ENCODE measurements at places on chromosomes 1 and 21. TPM values are rescaled to one million over a fixed set of nuclear protein-coding genes. Genes with fewer than 3 reads are reported as not detected.

Gene MROH7
- 0.17 TPM for total RNA-seq

Gene HPCAL4
- not detected for total RNA-seq

Gene RCAN1
- 45.9 TPM for total RNA-seq

Gene LRRIQ3
- total RNA-seq: 0.56 TPM

Gene TARDBP
- total RNA-seq: 197 TPM

Gene SH2D2A
- not detected for total RNA-seq

Gene WLS
- total RNA-seq: 50.8 TPM

- DNase-seq: no peak
These were observed 320.5 kb downstream of the KCTD3 start for GRCh38 chr1:215887627-215888026.

DNA sequence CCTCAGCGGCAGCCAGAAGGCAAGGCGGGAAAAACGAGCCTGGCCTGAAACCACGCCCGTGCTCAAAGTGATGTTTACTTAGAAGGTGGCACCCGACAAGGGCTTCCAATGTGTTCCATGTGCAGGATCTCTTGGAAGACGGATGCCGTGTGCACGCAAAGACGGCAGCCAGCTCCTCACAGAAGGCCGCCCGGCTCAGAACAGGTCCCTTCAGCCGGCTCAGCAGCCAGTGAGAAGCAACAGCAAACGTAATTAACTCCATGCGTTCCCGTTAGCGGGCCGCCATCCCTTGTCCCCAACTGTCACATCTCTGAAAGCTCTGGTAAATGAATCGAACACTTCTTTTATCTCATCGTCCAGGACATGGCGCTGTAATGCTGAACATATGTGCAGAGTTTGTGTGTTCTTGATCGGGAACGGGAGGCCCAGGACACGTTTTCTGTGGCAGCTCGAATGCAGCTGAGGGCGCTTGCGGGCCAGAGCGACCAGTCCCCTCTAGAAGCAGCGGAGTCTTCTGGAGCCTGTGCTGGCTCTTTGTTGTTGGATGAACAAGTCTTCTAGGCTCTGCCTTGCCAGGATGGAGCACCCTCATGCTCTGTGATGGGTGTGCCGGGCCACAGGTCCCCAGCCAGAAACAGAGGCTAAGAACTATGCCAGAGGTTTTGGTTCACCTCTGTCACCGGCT is 94.6 kb upstream of the ARHGEF16 start:
- DNase-seq: no peak

DNA sequence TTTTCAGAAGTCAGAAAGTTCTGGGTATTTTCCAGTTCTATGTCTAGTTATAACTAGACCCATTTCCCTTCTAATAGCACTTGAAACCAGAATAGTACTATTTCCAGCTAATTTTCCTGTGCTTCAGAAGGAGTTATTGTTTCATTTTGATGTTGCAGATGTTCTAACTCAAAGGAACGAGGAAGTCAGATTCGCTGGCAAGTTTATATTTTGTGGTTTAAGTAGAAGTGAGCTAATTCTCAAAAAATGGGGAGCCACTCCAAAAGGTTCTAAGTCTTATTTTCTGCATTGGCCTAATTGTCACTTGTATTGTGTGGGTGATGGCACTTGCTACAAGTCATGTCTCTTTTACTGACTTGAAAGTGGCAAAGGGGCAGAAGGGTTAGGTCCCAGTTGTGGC is 18.1 kb downstream of the CCDC185 start:
- no peak for DNase-seq

GRCh38 chr1:198908995-198909394 is 270.2 kb downstream of the PTPRC start:
- no peak for DNase-seq

DNA sequence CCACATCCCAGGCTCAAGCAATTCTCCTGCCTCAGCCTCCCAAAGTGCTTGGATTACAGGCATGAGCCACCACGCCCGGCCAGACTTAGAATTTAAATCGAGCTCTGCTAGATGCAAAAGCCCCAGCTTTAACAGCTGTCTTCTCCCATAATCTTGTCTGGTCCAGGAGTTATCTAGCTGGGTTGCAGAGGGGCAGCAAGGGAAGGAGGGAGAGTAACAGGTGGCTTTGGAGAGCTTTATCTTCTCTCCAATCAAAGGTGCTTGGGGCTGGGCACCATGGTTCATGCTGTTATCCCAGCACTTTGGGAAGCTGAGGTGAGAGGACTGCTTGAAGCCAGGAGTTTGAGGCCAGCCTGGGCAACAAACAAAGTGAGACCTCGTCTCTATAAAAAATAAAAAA is 3.9 kb downstream of the RHBG start:
- DNase-seq: no peak

DNA sequence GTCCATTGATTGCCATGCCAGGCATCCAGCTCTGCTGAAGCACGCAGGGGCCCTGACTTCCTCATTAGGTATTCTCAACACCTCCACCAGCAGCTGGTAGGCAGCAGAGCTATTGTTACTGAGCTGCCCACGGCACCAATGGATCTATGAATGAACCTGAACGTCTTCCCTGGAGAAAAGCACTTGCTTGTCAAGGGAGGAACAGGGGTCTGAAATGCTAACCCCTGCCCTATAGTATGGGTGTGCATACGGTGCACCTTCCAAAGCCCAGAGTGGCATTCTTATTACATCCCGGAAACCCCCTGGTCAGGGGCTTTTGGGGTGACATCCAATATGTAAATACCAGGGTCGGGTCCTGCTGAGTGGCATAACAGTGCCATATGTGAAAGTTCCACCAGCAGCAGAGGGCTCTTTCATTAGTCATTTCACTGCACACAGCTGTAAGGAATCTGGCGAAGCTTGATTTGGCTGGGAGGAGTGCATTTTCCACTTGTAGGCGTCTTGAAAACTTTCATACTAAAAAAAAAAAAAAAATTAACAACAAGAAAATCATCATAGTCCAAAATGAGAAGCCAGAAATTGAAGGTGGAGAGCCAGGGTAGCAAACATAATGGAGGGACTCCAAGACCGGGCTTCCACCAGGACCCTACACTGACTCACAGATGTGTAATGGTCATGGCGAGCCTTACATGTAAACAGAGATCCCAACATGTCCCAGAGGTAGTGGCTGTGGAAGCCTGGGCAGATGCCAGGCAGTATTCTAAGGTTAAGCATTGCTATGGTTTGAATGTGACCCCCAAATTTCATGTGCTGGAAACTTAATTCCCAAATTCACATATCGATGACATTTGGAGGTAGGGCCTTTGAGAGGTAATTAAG is 58.8 kb upstream of the PRDX6 start:
- no peak for DNase-seq

- DNase-seq: no peak
These were observed 358.3 kb downstream of the USP25 start for GRCh38 chr21:16088056-16088455.

- DNase-seq: no peak
These were observed 8.7 kb downstream of the TNFRSF14 start for GRCh38 chr1:2564815-2565374.

- no peak for DNase-seq
These were observed 35.4 kb upstream of the DSCAM start for GRCh38 chr21:40882192-40882915.

DNA sequence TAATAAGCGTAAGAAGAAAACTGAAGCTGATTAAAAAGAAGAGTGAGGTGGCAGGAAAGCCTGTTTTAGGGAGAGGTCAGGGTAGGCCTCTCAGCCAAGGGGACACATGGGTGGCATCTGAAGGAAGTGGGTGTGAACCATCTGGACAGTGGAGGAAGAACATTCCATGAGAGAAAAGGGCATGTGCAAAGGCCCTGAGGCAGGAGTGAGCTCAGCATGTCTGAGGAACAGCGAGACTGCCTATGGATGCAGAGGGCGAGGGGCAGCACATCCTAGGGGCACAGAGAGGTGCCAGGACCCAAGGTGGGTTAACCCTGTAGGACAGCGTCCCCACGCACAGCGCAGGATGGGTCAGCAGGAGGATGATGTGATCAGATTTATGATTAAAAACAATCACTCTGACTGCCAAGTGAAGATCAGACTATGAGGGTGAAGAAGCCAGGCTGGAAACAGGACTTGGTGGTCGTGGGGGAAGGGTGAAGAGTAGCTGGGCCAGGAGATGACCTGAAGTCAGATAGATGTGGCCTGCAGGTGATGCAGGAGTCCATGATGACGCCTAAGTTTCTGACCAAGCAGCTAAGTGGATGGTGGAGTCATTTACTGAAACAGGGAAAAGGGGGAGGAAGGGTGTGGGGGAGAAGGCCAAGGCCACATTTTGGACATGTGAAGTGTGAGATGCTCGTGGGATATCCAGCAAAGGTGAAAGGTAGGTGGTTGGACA is 37.9 kb downstream of the PABPC4 start:
- no peak for DNase-seq

DNA sequence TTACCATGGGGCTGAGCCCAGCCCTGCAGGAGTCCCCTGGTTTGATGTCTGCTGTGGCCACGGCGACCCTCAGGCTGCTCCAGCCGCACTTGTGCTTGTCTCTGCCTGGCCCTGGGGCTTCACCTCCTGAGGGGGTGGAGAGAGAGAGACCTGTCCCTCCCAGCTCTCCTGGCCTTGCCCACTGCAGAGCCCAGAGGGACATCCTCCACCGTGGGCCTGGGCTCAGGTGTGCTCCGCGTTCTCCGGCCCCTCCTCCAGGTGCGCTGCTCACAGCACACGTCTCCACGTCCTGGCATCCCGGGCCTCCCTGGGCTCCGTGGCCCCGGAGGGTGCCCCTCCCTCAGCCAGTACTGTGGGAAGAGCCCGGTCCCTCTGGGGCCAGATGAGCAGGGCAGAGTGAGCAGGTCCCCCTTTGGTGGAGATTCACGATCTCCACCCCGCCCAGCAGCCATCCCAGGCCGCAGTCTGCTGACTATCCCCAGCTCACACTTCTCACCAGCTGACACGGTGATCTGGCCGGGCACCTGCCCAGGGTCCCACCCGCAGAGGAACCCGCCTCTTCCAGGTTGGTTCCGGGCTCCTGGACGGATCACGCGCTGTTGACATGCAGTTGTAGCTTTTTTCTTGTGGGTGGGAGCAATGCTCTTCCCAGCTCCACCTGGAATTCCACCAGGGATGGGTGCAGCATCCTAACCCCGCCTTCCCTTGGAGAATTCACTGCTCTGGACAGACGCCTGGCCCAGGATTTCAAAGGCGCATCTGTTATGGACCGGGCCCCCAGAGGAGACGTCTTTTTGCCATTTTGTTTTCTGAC is 41.8 kb upstream of the POFUT2 start:
- DNase-seq: no peak

DNA sequence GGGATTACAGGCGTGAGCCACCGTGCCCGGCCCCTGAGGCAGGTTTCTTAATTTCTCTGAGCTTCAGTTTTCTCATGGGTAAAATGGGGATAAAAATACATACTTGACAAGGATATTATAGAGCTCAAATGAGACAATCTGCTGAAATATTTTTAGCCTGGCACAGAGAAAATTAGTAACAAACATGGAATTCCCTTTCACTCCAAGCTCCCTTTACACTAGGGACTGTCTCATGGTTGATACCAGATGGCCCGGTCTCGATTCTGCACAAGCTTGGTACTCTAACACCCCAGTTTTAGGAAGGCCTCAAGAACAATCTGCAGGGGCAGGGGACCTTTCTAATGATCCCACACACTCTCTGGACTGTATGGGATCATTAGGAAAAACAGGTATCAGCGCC is 671.7 kb downstream of the SMYD3 start:
- no peak for DNase-seq

DNA sequence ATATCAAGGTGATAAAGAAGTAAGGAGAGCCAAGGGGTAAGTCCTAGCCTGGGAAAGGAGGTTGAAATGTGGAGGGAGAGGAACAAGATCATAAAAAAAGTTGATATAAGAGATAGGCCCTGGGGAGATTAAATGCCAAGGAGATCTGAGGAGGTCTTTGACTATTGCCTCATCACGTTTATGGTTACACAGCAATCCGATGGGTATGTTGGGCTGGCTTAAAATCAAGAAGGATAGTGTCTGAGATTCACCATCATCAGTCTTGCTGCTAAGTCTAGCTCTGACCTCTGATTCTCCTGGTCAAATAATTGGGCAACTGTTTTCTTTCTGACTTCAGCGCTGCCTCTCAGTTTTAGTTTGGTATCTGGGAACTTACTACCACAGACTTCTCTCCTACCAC is 416.3 kb downstream of the GPATCH2 start:
- DNase-seq: no peak

DNA sequence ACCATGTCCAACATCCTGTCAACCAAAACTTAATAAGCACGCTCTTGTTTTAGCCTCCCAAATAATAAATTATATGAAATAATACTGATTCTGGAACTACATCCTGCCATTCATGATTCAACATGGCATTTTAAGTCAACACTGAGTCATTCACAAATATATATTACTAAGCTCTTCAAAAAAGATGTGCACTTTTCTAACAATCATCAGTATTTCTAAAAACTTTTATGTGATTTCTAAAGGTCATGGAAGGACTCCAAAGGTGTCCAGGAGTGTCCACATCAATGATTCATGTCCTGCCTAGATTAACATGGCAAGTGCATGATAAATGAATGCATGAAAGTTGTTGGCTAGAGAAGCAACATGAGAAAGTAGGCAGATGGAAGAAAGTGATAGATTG is 51.6 kb downstream of the NEGR1 start:
- DNase-seq: peak; percentile 20

GRCh38 chr21:45335151-45335760 is 47.6 kb upstream of the POFUT2 start:
- no peak for DNase-seq

- DNase-seq: no peak
These were observed 21.1 kb upstream of the H3-3A start for GRCh38 chr1:226041419-226041818.

DNA sequence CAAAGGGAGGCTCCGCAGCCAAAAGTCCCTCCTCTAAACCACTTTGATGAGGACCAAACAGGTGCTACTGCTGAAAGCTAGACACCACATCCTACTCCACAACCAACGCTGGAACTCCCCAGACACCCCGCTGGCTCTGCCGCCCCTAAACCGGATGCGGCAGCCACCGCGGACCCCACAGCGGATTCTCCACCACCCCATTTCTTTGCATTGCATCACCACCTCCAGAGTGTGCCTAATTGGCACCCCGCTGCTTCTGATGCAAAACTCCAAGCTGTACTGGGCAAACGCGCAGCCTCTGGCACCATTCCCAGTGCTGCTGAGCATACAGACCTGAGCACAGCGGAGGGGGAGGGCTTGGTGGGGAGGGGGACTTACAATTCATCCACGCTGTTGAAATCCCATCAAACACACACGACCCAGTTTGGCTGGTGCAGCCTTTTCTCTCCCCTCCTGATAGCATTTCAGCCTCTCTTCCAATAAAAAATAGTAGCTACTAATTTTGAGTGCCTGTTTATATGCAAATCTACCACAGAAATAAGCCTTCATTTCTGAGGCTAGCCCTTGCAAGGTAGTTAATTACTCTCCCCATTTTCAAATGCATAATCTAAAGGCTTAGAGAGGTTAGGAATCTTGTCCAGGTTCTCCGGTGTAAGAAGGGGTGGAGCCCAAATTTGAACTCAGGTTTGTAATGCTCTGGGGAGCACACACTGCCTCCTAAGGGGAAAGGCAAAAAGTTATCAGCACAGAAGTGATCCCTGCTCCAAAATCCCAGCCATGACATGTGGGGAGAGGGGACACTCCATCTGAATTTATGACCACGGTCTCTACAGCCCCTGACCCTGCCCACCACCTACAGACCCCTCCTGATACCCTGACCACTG is 12.2 kb upstream of the RGS16 start:
- no peak for DNase-seq

GRCh38 chr1:246583056-246583440 is 16.8 kb downstream of the CNST start:
- DNase-seq: no peak
